ENCODE measurements at places on chromosomes 5 and 9.

- DNase-seq = peak; percentile 67
Observed at GRCh38 chr5:76818844-76819831, at the start of gene F2RL1. Gene F2RL1 (plus strand): TSS chr5:76819030. CDS start chr5:76819183, 153 bp downstream.

DNA sequence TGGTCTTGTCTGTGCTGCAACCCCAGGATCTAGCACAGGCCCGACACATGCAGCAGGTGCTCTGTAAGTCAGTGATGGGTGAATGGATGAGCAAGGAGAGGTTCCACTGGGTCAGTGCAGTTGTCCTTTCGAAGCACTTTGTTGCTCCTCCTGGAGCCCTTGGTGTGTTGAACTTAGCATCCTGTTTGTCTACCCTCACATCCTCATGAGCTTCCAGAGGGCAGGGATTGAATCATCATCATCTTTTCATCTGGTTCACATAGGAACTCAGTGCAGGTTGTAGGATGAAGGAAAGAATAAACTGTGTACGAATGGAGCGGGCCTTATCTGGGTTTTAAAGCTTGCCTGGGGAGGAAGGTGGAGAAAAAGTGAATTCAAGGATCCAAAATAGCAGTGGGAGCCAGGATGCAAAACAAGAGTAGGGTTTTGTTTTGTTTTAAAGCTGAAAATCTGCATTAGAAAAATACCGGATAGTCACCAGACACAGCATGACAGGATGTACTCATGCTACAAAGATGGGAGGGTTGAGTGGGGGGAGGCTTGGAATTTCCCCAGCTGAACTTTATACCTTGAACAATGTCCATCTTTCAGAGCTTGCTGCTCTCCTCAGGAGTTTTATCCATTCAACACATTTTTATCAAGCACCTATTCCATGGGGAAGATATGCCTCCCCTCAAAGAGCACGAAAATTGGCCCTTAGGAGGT is 55.8 kb downstream of the PTTG1 start:
- DNase-seq = peak; percentile 46

DNA sequence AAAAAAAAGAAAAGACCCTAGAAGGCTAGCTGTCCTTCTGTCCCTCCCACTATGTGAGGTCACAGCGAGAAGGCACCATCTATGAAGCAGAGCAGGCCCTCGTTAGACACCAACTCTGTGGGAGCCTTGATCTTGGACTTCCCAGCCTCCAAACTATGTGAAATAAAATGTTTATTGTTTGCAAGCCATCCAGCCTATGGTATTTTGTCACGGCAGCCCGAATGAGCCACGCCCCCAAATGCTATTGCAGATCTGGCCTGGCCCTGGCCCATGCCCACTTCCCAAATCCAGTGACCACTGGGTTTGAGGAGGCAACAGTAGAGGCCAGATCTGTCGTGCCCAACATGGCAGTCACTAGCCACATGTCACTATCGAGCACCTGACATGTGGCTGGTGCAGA is 10.8 kb downstream of the STK10 start:
- no peak for DNase-seq

GRCh38 chr5:95237324-95237723 is 47.6 kb downstream of the MCTP1 start:
- DNase-seq = no peak

GRCh38 chr9:2427120-2427891 is 194.3 kb upstream of the VLDLR start:
- no peak for DNase-seq

- no peak for DNase-seq
Observed at GRCh38 chr9:121744687-121745395, 93.4 kb downstream of the DAB2IP start.

DNA sequence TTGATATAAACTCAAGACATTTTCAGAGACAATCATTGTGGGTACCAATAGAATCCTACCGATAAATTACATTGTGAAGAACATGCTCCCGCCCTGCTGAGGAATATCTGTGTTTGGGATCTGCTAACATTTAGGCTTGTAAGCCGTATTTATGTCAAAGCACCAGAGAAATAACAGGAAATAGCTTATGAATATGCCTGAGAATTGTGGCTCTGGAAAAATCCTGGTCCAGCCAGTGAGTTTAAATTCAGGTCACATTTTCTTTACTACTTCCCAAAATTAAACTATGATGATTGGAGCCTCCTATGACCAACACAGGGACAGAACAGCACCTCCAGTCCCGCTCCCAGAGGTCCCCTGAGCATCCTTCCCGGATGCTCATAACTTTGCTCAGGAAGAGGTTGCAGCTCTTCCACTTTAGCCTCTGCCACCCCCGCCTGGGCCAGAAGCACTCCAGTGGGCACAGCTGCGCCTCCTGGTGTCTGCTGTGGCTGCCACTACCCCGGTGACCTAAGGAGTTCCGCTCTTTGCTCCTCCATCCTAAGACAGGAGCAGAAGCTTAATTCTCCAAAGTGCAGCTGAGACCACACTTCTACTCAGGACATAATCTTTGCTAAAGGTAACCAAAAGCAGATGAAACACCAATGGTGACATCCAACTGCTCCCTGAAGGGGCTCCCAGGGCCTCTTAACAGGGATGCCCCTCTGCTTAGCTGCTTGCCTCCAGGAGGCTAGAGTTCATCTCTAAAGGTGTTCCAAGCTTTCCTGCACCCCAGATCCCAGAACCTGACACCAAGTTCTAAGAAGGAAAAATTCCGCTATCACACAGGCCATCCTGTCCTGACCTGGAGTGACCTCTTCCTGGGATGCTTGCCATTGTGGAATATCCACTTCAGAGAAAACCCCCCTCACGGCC is 58.8 kb downstream of the SLC1A1 start:
- DNase-seq = peak; percentile 21

- DNase-seq = peak; percentile 55
Observed at GRCh38 chr9:113737517-113738271, 138.4 kb upstream of the ZNF618 start.

DNA sequence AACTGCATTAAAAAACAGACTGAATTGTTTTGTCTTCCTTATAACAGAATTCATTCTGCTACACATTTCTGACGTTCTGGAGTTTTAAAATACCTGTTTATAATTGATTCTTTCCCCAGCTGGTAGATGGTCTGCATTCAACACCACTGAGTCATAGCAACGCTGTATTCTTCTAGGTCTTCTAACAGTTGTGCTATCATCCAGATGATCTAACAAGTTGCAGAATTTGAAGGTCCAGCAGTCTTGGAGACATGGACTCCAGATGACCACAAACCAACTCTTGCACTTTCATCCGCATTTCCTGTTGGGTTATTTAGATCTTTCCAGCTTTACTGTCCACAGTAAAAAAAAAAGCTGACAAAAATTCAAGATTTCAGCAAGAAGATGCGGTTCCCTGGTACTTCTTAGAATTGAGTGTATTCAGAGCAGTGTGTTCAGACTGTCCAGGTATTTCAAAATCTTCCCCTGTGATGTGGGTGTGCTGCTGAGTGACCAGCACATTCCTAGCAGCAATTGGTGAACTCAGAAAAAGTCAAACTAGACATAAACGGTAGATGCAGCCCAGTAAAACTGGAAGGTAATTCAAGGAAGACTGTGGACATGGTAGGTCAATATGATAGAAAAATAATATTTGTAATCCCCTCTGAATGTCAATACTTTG is 50.2 kb downstream of the CSNK1A1 start:
- DNase-seq = no peak

DNA sequence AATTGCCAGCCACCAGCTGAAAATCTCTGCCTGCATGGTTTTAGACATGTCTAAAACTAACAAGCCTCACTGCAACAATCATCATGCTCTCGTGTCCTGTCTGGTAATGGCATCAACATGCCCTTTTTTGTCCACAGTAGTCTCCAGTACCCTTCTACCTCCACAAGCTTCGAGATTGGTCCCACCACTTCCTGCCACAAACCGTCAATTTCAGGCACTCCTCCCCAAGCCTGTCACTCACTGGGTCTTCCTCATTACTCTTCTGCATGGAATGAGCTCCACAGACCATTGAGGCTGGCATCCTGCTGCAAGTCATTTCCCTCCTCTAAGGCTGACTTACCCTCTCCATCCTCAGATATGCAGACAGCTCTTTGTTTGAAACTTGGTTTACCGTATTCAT is 9.0 kb downstream of the LPAR1 start:
- no peak for DNase-seq

DNA sequence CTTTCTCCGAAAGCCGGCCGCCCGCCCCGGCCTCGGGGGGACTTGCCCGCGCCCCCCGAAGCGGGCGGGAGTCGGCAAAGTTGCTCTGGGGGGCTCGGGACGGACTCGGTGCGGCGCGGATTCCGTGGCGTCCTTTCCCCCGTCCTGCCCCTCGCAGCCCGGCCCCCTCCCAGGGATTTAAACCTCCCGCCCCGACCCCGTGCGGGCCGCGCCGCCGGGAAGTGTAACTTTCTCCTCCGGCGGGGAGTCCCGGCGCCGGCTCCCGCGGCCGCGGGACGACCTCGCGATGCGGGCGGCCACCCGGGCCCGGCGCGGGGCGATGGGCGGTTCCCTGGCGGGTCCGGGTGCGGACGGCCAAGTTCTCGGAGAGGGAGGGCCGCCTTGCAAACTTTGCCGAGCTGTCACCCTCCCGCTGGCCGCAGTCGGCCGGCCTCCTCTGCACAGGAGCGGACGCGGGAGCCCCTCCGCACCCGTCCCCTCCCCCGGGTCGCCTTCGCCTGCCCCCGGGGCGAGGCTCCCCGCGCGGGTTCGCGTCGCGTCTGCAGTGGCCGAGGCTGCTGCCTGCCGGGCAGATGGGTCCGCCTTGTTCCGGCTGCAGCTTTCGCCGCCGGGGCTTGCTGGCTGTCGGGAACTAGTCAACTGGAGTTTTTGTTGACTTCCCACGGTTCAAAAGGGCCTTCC is 732 bp downstream of the PBX3 start:
- DNase-seq = peak; percentile 16

GRCh38 chr5:126525630-126526245 is 69.3 kb downstream of the ALDH7A1 start:
- DNase-seq = no peak

DNA sequence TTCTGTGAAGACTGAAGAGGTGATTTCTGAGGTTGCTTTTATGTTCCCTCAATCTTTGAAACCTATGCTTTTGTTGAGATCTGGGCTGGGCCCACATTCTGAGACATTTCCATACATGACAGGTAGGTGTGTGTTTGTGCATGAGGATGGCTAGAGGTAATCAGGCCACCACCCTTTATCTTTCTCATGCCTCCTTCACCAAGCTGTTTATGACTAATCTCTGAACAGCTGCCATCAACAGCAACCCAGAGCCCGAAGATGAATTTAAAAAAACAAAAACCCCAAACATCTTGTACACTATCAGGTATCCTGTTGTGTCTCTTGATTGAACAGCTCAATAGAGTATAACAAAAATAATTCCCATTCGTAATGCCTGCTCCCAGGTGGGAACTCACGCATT is 12.6 kb upstream of the C5orf46 start:
- DNase-seq = no peak

GRCh38 chr5:112706446-112707016 is 31.2 kb upstream of the APC start:
- no peak for DNase-seq

DNA sequence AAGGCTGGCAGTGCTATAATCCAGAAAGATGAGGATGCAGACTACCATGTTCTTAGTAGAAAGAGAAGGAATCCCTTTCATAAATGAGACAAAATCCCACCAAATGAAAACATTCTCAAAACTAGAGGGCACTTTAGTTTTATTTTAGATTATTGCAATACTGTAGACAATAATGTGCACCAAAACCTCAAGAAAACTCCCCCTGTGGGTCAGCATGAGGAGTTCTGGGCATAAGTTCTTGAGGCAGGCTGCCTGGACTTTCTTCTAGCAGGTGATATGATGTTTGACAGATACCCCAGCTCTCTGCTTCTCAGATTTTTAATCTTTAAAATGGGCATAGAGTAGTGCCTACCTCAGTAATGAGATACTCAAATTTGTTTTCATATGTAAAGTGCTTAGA is 196.3 kb upstream of the CTNND2 start:
- no peak for DNase-seq

GRCh38 chr9:33164138-33164809 is 2.9 kb downstream of the B4GALT1 start:
- peak; percentile 35 for DNase-seq

DNA sequence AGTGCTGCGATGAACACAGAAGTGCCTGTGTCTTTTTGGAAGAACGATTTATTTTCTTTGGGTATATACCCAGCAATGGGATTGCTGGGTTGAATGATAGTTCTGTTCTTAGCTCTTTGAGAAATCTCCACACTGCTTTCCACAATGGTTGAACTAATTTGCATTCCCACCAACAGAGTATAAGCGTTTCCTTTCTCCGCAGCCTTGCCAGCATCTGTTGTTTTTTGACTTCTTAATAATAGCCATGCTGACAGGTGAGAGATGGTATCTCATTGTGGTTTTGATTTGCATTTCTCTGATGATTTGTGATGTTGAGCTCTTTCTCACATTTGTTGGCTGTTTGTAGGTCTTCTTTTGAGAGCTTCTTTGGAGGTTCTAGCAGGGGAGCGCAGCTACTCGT is 134.6 kb downstream of the TENT4A start:
- no peak for DNase-seq

DNA sequence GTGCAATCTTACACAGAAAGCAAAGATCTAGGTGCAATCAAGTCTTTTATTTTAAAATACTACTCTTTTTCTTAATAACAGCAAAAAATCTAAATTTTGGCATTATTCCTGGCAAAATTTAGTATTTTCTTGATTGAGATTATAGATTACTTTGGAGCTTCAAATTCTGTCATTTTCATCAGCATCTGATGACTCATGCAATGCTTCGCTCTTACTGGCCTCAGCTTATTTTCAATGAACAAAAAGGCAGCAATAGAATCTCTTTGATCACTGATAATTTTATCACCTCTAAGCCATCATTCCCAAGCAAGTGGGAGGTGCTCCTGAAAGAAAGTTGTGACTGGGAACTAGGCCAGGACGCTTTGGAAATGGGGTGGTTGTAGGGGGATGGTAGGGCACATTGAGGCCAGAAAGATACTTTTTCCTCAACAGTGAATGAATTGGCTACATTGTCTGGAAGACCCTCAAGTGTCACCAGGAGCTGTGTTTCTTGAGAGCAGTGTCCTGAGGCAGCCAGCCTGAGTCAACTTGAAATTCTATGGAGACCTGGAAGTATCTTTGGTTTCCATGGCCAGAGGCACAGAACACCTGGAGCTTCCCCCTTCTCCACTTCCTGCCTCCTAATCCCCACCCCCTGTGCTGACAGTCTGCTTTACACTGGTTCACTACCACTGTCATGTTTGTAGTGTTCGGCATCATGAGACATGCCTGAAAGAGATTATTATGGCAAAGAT is 46.9 kb upstream of the APC start:
- DNase-seq = no peak

- peak; percentile 9 for DNase-seq
Observed at GRCh38 chr5:122458278-122458872, 146.3 kb downstream of the SNCAIP start.

GRCh38 chr9:16708656-16709435 is 161.6 kb downstream of the BNC2 start:
- no peak for DNase-seq

DNA sequence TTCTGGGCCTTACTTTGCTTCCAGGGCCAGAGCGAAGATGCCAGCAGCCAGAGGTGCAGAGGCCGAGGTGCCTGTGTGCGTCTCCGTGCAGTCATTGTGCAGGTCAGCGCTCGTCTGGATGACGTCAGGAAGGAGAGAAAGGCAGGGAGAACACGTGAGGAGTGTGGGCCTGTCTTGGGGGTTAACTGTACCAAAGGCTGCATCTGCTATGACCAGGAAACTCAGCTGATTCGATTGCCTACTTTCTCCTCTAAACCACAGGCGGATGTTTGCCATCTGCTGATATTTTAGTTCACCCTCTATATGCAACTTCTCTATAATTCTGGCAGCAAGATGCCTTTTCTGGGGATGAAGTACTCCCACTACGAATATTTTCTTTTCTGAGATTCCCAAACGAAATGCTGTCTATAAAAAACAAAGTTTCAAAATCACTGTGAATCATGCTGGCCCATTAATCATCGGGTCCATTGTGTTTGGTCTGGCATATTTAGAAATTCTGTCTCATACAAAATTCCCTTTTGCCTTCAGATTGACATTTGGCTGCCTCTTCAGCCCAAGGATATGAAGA is 24.8 kb downstream of the PCSK1 start:
- no peak for DNase-seq
